NCI-H2171 (cell line): ENCODE measurements at places on chromosomes 4 and X.

DNA sequence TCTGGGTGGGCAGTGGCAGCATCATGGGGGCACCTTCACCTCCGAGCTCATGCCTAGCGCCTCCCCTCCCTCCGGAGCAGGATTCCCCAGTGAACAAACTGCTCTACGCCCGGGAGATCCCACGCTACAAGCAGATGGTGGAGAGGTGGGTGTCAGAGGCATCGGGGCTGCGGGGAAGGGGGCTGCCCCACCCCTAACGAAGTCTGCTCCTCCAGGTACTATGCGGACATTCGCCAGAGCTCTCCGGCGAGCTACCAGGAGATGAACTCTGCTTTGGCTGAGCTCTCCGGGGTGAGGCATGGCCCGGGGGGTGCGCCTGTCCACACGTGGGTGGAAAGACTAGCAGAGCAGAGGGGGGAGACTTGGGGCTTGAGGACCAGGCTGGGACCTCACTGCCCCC, 2.7 kb upstream of the SRPK3 start:
- DNase-seq, result no peak

DNA sequence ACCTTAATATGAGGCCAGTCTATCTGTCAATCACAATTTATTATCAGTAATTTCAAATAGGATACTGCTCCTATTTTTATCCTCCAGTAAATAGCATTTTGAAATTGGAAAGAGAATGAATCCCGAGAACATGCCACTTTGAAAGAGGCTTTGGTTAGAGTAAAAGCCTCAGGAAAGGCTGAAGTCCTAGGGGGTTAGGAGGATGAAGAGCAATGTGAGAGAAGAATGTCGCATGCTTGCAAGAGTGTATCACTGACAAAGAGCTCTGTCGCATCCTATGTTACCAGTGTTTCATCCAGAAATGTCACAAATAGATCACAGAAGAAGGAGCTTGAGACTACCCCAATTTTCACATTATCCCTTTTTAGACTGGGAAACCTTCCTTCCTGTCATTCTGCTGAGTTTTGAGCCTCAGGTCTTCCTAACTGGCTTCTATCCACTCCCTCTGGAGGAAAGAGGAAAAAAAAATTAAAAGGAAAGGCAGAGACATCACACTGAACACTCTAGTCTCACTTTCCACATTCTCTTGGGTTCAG, 39.8 kb downstream of the GPM6A start:
- no peak for DNase-seq

- DNase-seq, result no peak
Measured at GRCh38 chr4:168162604-168163003, 70.3 kb downstream of the ANXA10 start.

- no peak for DNase-seq
Measured at GRCh38 chrX:69031181-69031580, 134.1 kb downstream of the PJA1 start.

DNA sequence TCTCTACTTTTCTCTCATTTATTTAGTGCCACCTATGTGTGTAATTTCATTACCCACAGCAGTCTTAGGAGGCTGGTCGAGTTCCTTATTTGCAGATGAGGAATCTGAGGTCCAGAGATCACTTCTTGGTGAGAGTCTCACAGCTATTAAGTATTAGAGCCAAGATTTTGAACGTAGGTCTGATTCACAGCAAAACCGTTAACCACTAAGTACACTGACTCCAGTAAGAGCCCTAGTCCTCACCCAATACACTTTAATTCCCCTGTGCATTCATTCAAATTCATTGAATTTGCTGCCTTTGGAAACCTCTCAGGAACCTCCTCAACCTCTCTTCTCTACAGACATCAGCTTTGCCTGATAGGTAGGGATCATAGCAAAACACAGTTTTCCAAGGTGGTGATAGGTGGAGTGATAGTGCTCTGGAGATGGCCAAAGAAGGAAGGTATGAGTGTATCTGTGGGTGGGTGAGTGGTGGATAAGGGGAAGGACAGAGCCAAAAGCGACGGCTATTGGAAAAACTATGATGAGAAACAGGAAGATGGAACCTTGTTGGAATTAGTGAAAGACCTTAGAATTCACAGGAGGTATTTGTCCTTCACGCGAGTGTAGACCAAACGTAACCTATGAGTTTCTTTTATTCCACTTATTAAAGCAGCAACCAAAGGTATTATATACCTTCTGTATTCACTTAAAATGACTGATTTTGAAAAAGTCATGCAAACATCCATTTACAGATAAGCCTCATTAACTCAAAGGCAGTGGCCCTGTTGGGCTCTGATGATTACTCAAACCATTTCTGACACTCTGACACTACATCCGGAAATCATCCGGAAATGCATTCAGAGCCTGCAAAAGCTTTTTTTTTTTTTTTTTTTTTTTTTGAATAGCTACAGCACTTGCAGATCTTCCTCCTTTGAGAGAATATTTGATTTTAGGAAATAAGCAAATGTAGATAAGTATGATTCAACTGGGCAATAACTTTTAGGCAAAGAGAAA, 6.3 kb downstream of the FMR1 start:
- DNase-seq, result no peak

- no peak for DNase-seq
Measured at GRCh38 chr4:84324303-84325245, 174.5 kb downstream of the NKX6-1 start.

DNA sequence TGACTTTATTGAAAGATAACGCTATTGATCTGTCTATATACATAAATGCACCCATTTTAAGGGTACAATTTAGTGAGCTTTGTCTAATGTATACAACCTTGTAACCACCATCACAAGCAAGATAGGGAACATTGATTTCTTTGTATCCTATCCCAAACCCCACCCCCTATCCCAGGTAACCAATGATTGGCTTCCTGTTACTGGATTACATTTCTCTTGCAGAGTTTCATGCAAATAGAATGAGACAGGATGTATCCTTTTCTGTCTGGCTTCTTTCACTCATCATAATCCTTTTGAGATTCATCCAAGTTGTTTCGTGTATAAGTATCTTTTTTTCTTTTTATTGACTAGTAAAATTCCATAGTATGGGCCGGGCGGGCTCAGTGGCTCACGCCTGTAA, 1.6 kb upstream of the GRIPAP1 start:
- DNase-seq, result no peak

DNA sequence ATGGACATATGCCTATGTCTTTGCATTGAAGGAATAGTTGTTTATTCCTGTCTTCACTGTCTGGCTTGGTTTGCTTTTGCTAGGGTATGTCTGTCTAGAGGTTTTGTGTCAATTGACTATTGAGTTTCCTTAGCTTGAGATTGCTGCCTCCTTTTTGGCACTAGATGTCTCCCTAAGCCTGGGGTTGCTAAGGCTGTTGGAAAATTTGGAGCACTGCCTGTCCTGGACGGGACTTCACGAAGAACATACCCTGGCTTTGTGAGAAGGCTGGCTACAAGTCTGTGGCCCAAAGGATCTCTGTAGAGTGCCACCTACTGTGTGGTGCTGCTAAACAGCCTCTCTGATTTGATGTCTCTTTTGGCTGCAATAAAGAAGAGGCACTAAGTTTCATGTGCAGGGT, 183.8 kb upstream of the NUDT10 start:
- DNase-seq, result no peak

DNA sequence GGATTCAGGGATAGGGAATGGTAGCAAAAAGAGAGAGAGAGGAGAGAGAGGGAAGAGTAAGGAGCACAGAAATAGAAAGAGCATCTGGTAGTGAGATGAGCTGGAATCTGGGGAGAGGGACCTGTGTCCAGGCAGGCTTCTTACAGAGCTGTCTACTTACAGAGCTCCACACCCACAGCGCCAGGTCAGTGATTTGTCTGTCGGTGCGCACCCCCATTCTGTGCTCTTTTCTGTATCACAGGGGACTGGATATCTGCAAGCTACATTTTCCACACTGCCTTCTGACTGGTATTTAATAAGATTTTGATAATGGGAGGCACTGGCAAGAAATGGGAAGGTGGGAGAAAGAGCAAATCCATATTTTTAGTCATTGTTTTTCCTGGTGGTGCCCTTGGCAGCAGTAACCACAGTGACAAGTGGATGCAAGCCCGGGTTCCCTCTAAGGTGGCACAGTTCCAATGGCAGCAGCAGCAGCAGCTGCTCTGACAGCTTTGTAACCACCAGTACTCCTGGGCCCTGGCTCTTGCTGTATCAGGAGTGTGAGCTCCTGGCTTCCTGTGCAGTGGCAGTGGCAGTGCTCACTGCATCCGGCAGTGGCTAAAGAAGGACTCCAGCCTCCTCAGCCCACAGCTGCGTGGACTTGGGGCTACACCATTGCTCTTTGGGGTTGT, 300.5 kb downstream of the TRIML1 start:
- DNase-seq, result peak; percentile 21

DNA sequence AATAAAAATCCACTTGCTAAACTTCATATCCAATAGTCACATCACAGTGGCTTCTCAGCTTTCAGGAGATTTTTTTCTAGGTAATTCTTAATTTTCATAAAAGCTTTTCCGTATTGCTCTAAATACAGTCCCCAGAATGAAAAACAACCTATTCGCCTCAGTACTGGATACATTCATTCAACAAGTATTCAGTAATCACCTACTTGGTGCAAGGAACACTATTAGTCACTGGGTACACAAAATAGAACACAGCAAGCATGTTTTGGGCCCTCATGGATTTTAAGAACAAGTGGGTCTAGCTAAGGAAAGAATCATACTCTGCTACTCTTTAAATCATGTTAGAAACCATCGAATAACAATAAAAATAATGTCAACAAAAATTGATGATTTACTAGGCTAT, 2.8 kb upstream of the BEX3 start:
- DNase-seq, result no peak

GRCh38 chr4:165384598-165384997, 5.8 kb downstream of the CPE start:
- peak; percentile 56 for DNase-seq

DNA sequence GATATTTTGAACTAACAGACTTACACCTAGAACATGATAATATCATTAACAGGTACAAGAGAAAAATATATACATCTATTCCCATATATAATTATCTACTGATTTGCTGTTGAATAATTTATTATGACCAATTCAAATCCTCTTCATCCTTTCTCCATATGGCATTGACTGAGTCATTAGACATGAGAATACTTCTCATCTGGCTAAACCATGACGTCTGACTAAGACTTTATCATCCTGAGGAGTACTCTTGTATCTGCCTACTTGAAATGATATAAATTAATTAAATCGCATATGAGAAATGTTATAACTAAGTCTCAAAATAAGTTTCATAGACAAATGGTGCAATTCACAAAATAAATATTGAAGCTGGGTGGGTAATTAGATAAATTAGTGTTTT, 67.4 kb downstream of the EMCN start:
- no peak for DNase-seq

DNA sequence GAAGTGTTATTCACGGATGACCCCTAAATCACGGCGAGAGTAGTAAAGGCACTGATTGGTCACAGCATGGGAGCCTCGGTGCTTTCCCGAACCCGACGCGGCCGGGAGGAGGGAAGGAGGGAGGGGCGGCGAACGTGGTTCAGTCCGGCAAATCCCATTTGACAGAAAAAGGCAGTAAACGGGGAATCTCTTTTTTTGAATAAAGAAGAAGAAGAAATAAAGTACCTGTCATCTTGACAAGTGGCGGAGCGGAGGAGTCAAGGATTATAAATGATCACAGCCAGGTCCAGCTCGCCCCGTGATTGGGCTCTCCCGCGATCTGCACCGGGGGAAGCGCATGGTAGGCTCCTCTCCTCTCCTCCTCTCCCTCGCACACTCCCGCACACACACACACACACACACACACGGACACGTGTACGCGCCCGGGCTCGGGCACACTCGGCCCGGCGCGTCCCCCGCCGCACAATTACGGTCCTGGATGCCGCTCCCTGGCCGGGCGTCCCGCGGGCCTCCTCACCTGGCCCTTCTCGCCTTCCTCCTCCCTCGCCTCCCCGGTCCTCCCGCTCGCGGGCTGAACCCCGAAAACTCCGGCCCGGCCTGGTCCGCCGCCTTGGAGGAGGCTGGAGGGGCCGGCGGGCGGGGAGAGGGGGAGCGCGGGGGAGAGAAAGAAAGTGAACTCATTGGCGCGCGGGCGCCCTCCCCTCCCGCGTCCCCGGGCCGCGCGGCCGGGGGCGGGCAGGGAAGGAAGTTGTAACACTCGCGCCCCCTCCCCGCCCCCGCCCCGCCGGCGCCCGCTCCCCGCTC, 99.2 kb upstream of the TENM3 start:
- peak; percentile 12 for DNase-seq

GRCh38 chr4:100631281-100631968, 113.6 kb upstream of the EMCN start:
- DNase-seq, result no peak

DNA sequence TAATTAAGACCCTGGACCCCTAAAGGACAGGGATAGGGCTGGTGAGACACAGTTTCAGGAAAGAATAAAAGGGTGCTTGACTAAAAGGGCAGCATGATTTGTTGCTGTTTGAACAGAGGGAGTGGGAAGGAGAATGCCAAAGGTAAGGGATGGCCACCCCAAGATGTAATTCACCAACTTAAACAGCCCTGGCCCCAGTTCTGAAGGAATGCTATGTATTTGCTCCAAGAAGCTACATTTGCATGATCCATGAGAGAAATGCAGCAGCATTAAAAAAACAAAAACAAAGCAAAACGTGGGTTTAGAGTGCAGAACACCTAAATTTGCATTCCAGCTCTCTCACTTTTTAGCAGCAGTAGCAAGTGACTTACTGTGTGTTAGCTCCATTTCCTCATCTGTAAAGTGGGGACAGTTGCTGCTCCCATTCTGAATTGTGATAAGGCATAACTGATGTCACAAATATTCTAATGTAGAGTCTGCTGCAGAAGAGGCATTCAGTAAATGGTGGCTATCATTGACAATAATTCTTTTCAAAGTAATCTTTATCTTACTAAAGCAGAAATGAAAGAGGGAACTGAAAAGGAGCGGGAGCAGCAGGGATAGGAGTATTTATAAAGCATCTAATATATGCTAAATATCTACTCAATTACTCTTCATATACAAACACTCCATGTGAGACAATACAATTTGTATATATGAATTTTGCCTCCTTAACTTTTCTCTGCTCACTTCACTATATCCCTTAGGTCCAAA, 115.8 kb downstream of the PPARGC1A start:
- DNase-seq, result no peak

GRCh38 chr4:127732623-127733328, 2.6 kb downstream of the SLC25A31 start:
- DNase-seq, result peak; percentile 1

- DNase-seq, result no peak
Measured at GRCh38 chrX:150157291-150157690, 205.8 kb upstream of the MAMLD1 start.

- no peak for DNase-seq
Measured at GRCh38 chr4:155241664-155242063, 33.2 kb downstream of the NPY2R start.

DNA sequence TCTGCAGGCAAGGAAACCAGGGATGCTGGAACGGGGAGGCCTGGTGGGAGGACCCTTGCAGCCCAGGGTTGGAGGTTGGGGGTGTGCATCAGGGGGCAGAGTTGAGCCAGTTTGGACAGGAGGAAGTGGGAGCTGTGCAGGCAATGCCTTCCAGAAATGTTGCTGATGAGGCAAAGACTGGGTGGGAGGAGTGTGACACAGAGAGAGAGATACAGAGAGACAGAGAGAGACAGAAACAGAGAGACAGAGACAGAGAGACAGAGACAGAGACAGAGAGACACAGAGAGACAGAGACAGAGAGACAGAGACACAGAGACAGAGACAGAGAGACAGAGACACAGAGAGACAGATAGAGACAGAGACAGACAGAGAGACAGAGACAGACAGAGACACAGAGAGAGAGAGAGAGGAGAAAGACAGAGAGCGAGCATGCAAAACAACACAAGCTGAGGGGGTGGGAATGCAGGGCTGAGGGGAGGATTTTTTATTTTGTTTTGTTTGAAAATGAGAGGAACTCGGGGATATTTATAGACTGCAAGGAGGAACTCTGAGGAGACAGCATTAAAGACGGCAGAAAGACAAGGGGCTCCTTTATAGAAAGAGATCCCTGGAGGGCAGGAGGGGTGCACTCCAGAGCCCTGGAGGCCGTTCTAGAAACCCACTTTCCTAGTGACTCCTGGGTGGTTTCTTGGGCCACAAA, 1.9 kb upstream of the HAUS3 start:
- DNase-seq, result no peak
